ENCODE measurements at places on chromosomes 11 and 22.

GRCh38 chr22:38567531-38568285 lies 2.3 kb downstream of the DMC1 start:
- no peak for DNase-seq

DNA sequence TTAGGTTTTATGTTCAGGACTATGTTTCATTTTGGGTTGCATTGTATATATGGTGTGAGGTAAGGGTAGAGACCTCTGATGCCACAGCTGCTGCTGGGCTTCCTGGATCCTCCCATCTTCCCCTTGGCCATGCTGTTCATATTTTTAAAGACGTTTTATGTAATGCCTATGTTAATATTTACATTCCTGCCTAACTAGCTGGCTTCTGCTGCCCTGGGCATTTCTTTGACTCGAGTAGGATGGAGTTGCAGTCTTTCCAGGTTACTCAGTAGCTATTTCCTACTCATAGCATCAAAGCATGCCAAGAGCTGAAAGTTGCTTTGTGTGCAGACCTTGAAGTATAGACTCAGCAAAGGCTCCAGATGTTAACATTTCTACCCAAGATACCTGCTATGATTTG lies 220.5 kb upstream of the CADM1 start:
- no peak for DNase-seq

DNA sequence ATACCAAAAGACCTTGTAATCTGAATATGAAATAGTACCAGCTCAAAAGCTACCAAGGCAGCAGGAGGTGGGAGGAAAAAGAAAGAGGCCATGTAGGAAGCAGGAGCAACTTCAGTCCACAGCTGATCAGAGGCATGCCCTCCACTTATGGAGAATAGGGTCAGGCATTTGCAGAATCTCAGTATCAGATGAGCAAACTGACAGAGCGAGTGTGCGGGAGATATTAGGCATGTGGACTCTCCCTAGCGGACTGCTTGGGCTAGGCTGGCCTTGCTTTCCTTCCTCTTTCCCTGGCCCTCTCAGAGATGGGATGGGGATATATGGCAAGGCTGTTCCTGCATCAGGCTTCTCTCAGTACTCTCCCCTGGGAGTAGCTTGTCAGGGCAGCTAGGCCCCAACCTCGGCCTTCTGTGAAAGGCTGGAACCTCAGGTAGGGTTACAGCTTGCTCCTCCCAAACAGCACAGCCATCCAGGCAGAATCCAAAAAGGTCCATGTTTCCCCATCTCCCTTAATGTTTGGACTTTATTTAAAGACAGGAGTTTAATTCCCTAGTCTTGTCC lies 37.0 kb downstream of the ETS1 start:
- no peak for DNase-seq

DNA sequence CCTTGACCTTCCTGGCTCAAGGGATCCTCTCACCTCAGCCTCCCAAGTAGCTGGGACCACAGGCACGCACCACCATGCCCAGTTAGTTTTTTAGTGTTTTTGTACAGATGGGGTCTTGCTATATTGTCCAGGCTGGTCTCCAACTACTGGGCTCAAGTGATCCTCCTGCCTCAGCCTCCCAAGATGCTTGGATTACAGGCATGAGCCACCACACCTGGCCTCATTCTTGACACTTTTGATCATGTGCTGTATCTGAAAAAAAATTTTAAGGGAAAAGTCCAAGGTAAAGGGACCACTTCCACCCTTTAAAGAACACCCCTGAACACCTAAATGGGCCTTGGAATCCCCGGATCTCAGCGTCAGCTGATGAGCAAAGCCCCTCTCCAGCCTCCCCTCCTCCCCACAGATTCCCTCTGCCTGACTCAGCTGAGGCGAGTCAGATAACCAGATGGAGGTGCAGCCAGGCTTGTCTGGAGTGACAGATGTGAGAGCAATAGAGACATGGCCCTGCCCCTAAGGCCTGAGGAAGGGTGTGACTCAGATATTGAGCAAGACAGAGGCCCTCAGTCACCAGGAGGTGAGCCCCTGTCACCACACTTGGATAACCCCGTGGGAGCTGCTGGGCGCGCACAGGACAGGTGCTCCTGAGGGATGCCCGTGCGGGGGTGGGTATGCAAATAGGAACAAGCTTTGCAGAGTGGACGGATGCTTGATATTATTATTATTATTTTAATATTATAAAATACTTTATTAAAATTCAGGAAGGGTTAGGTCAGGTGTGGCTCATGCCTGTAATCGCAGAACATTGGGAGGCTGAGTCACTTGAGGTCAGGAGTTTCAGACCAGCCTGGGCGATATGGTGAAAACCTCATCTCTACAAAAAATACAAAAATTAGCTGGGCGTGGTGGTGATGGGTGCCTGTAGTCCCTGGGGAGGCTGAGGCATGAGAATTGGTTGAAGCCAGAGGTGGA lies 5.0 kb upstream of the CCDC88B start:
- no peak for DNase-seq

- DNase-seq = no peak
These were observed 12.9 kb downstream of the CRYBB2 start for GRCh38 chr22:25232301-25232700.

GRCh38 chr11:2996976-2997375 lies 4.8 kb upstream of the NAP1L4 start:
- no peak for DNase-seq

DNA sequence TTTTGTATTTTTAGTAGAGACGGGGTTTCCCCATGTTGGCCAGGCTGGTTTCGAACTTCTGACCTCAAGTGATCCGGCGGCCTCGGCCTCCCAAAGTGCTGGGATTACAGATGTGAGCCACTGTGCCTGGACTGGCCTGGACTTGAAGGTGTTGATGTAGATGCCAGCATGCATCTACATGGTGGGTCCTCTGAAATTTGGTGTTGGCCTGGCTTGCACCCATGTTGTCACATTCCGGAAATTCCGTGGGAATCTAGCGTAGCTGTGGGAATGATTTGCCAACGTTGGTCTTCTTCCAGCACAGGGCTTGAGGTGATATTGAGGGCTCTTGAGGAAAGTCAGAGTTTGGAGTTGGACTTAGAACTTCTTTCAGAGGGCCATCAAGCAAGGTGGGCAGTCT lies 6.5 kb downstream of the PACS1 start:
- no peak for DNase-seq
